ENCODE measurements at places on chromosomes 16 and 17. TPM values are rescaled to one million over a fixed set of nuclear protein-coding genes. Genes with fewer than 3 reads are reported as not detected.

DNA sequence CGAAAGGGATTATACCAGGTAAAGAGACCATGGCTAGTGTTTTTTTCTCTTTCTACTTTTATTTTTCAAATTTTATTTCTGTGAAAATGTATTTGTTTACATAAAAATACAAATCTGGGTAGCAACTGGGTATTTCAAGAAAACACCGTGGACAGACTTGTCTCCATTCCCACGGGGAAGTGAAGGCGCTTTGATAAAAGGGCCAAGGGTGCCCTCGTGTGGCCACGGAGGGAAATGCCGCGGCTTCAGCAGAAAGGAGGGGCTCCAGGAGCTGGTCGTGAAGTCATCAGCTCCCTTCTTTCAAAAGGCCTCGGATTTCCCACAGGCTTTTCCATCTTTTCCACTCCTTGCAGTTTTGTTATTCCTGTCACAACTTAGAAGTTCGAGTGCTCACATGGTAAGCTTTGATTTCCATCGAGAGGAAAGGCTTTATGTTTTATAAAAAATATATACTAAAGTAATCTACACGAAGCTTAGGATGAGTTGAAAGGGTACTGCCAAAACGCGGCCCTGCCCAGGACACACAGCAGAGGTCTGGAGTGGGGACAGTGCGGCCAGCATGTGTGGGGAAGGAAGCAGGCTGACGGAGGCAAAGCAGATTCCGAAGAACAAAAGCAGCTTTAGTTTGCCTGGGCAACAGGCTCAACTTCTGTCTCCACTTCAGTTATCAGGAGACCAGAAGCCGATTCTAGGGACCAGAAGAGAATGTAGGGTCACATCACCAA is 15.3 kb upstream of the MNT start:
- peaks cover 42% of the 10 kb centered on the region for H3K4me1 ChIP-seq
- H3K27me3 ChIP-seq: no peaks in the 10 kb centered on the region
- DNase-seq: peak; percentile 96

MGAT5B gene
- 1.7 TPM for total RNA-seq

KRT39 gene
- not detected for total RNA-seq

- H3K4me1 ChIP-seq: no peaks in the 10 kb centered on the region
- DNase-seq: no peak
- no peaks in the 10 kb centered on the region for H3K36me3 ChIP-seq
- H3K4me3 ChIP-seq: no peak overlapping the region
Observed at GRCh38 chr16:26762594-26762993, 304.1 kb upstream of the C16orf82 start.

TAC4 gene
- not detected for total RNA-seq
